ENCODE measurements at places on chromosomes 2 and 18.

GRCh38 chr2:195647302-195647701 is 9.7 kb upstream of the SLC39A10 start:
- no peak for DNase-seq

GRCh38 chr18:12304351-12305210 is 3.5 kb upstream of the TUBB6 start:
- no peak for DNase-seq

GRCh38 chr18:33330711-33331110 is 109.8 kb downstream of the CCDC178 start:
- DNase-seq = no peak

GRCh38 chr2:158647436-158648231 is 147.5 kb upstream of the DAPL1 start:
- DNase-seq = no peak

DNA sequence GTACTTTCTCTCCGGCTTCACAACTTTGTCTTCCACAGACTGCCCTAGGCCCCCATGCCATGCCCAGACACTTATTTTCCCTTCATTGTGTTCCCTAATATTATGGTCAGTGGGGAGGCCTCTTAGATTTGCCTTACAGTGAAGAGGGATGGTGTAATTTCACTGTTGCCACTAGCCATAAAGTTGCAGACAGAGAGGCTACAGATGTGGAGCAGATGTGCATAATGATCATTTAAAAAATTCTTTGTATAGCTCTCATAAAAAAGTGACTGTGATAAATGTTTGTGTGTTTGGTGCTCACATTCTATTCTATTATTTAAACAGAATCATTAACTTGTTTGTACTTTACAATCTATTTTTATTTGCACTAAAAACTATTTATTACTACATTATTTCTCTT is 67.5 kb upstream of the FN1 start:
- DNase-seq = no peak

GRCh38 chr2:158403237-158403636 is 53.3 kb downstream of the CCDC148 start:
- DNase-seq = no peak

- no peak for DNase-seq
These were observed at the start of gene MBD5 for GRCh38 chr2:148021059-148021861. MBD5 (plus strand) TSS chr2:148021091.

DNA sequence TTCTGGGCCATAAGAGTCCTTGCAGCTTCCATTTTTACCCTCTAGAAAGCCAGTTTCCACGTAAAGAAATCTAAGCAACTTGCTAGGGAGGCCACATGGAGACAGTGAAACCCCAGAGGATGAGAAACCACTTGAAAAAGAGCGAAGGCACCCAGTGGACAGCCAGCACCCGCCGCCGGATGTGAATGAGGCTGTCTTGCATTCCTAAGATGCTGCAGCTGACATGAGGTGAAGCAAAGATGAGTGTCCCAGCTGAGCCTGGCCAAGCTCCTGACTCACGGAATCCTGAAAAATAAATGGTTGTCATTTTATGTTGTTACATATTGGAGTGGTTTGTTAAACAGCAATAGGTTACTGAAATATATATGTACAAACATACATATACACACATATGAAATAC is 65.9 kb upstream of the STPG4 start:
- DNase-seq = no peak

- no peak for DNase-seq
These were observed 20.1 kb upstream of the PPP3R1 start for GRCh38 chr2:68272246-68272994.

DNA sequence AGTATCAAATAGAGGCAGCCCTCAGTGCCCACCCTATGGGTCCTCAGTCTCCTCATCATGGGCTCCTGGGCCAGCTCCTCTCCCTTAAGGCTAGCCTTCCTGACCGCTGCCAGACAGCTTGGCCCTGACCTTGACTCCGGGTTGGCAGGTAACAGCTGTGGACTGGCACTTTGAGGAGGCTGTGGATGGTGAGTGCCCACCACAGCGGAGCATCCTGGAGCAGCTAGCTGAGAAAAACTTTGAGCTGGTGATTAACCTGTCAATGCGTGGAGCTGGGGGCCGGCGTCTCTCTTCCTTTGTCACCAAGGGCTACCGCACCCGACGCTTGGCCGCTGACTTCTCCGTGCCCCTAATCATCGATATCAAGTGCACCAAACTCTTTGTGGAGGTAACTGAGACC is 19.0 kb downstream of the CAD start:
- DNase-seq = no peak

DNA sequence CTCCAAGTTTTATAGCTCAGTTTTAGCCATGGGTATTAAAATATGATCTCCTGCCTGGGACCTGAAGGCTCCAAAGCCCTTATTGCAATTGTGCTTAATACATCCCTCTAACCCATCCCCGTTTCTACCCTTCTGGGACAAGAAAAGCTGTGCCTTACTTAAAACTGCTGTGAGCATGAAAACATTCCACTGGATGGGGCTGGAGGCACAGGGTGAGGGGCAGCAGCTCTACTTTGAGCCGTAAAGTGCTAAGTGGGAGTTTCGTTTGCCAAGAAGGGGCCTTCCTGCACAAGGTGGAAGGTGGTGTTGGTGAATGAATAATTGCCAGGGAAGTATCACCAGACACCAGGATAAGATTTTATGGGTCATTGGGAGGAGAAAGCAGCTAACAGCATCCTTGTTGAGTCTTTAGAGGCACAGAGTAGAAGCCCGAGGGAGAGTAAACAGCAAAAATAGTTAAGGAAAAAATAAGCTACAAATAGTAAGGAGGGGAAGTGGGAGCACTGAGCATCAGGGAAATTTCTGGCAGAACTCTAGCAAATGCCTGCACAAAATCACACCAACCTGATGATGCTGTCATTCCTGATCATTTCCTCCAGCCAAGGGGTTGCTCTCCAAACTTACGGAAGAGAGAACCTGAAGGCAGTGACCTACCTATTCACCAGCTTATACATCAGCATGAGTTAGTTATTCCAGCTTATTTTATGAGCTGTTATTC is 218.4 kb downstream of the MREG start:
- DNase-seq = no peak

DNA sequence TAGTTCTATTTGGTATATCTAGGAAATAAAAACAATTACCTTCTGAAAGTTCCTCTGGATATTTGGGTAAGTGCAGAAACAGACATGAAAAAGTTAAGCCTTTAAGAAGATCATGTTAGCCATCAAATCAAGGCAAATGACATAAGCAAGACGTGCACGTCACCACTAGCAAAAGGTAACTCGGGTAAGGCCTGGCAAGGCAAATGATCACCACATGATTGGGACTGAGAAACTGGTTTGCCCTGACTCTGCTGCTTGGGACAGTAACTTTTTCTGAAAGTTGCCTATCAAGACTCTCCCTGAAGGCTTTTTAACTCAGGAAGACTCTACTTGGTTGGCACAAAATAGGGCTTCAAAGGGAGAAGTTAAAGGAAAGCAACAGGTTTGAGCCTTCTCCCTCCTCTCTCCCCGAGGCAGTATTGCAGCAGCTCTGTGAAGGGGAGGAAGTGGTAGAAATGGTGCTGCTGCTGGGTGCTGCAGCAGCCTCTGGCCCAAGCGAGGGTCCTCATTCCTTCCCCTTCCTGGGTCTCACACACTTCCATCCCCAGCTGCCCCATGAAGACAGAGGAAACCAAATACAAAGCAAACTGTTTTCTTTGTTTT is 17.1 kb upstream of the TMEM237 start:
- no peak for DNase-seq

DNA sequence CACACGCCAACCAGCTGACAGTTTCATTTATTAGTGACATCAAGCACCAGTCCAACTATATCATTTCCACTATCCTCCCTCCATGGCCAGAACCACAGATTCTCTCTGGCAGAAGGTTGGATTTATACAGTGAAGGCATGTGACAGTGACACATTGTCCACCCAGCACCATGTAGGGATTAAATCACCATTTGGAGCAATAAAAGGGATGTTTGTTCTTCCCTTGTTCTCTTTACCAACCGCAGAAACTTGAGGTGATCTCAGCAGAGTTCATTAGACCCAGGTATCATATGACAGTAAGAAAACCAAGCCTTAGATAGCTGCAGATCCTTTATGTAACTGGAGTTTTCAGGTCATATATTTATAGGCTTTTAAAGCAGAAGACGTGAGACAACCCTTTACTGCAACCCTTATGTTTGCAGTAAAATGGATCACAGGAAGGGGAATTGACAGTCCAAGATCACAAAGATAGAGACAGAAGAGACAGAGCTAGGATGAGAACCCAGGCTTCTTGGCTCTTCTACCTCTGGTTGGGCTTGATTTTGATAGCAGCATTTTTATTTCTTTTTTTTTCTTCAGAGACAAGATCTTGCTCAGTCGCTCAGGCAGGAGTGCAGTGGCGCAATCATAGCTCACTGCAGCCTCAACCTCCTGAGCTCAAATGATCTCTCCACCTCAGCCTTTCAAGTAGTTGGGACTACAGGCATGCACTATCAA is 80.1 kb downstream of the XDH start:
- no peak for DNase-seq

- no peak for DNase-seq
These were observed 57.2 kb downstream of the NGEF start for GRCh38 chr2:232955856-232956255.

- no peak for DNase-seq
These were observed 15.0 kb downstream of the KANSL3 start for GRCh38 chr2:96623116-96623515.

DNA sequence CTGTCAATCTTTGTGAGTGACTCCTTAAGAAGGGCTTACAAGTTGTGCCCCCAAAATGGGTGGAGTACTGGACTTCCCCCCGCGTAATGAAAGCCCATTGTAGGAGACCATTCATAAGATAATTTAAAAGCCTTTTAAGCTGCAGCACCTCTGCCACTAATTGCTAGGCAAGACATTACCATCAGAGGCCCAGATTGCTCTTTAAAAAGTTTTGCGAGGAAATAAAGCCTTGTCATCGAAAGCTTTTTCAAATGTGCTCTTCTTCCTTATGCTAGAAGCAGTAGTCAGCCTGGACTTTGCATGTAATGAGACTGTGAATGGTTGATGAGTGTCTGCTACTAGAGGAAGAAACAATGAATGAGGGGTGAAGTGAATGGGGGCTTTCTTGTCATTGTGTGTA is 345.3 kb upstream of the CDH2 start:
- no peak for DNase-seq

DNA sequence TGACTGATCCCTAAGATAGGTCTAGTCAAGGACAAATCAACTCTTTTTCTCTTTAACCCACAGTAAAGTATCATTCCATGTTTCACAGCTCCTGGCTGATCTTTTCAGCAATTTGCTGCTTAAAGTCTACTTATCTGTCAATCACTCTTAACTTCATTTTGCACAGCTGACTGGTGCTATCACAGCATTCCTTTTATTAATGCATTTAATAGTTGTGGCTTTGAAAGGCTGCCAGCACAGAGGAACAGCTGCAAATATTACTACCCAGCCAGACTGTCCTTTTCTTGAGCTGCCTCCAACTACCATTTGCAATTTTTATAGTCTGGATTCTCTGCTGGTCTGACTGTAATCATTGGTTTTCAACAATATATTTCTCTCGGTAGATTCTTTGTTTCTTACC is 303.5 kb downstream of the STK39 start:
- no peak for DNase-seq

DNA sequence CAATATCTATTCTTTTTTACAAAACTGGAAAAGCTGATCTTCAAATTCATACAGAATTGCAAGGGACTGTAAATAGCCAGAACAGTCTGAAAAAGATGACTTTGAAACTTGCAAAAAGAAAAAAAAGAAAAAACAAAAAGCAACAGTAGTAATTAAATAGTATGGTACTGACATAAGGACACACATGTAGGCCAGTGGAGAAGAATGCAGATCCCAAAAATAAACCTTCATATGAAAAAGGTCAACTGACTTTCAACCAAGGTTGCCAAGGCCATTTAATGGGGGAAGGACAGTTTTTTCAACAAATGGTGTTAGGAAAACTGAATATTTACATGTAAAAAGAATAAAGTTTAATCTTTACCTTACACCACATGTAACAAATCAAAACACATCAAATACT is 111.8 kb downstream of the USP34 start:
- DNase-seq = no peak

DNA sequence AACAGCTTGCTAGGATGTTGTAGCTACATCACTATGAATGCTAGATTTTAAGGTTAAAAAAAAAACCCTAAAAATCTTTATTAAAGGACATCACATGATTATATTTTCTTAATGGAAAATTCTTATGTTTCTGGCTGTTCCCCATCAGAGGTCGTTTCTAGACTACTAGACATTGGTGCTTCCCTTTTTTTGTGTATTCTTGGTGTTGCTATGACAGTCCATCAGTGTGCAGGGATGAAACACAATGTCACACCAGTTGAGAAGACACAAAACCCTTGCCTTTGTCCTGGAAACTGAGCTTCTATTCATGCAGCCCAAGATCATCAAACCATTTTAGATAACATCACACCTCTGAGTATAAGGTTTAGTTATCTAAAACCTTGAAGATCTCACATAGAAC is 19.9 kb upstream of the TMEM131 start:
- no peak for DNase-seq

DNA sequence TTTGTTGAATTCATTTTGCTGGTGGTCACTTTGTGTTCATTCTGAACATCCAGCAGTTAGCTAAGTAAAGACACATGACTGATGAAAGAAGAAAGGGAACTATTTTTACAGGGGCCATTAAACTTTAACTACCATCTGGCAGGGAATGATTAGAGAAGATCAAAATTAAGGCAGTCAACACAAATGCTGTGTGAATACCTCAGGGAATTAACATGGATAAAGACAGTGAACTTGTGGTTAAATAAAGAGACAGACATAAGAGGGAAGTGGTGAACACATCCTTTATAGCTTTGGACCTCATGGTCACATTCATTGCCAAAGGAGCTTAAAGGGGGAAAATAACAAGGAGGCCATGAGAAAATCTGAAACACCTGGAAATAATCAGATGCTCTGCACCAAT is 52.6 kb upstream of the ATP5MC3 start:
- no peak for DNase-seq

- no peak for DNase-seq
These were observed 16.2 kb downstream of the SCYGR8 start for GRCh38 chr2:227761740-227762476.

DNA sequence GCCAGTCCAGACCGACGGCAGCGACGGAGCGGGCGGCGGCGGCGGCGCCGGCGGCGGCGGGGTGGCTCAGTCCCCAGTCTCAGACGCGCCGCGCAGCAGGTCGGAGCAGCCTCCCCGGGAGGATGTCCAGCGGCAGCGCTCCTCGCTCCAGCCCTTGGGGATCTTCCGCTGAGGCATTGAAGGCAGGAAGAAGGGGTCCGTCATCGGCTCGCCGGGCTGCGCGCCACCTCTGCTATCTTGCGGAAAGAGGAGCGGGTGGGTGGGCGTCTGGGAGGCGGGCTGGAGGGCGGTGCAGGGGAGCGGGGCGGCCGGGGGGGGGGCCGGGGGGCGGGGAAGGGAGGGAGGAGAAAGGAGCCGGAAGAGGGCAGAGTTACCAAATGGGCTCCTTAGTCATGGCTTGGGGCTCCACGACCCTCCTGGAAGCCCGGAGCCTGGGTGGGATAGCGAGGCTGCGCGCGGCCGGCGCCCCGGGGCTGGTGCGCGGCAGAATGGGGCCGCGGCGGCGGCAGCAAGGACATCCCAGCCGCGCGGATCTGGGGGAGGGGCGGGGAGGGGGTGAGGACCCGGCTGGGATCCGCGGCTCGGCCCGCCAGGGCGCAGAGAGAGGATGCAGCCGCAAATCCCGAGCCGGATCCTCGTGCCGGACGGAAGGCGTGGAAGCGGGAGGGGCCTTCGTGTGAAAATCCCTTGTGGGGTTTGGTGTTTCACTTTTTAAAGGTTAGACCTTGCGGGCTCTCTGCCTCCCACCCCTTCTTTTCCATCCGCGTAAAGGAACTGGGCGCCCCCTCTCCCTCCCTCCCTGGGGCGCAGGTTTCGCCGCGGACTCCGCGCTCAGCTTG is at the start of gene NETO1:
TSS of gene NETO1 (minus strand) at position 242 of the 839 bp plus-strand sequence. CDS start 696 bp downstream, outside the sequence.
- no peak for DNase-seq
